ENCODE measurements at places on chromosomes 2 and 18.

GRCh38 chr2:209505410-209505809, 81.6 kb downstream of the MAP2 start:
- DNase-seq = no peak

GRCh38 chr2:396903-397302, 109.0 kb upstream of the ALKAL2 start:
- DNase-seq = no peak

- DNase-seq = no peak
Observed at GRCh38 chr2:190318931-190319554, 583 bp downstream of the HIBCH start.

DNA sequence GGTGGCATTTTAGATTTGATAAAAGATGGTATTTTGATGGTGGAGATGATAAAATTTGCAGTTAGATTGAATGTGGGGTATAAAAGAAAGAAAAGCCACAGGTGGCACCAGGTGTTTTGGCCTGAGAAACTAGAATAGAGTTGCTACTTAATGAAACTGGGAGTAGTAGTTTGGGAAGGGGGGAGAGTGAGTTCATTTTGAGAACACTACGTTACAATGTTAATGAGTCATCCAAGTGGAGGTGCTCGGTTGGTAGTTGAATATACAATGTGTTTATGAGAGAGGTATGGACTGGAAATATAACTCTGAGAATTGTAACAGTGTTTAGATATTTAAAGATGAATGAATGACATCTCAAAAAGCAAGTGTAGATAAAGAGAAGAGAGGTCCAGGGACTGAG, 26.4 kb downstream of the EPG5 start:
- no peak for DNase-seq

DNA sequence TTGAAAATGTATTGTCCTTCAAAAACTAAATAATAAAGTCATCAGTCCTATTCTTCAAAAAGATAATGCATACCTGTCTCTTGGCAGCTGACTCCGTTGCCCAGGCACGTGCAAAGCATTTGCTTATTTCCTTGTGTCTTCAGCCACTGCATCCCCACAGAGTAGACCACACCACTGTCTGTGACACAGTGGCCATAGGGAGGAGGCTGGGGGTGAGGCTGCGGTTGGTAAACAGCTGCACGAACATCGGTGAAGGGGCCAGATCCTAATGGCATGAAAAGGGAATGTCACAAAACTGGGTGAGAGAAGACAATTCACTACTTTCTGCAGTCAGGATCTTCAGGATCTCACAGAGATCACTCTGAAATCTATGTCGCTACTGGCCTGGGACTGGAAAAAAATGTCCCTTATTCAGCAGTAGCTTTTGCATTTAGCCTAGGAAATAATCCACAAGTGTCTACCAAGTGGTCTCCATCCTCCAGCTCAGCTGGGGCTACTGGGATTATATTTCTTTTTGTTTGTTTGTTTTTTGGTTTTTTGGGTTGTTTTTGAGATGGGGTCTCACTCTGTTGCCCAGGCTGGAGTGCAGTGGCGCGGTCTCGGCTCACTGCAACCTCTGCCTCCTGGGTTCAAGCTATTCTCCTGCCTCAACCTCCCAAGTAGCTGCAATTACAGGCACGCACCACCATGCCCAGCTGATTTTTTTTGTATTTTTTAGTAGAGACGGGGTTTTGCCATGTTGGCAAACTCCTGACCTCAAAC, 10.7 kb downstream of the FN1 start:
- peak; percentile 73 for DNase-seq

- DNase-seq = peak; percentile 78
Observed at GRCh38 chr2:205885492-205886099, 200.4 kb downstream of the INO80D start.

DNA sequence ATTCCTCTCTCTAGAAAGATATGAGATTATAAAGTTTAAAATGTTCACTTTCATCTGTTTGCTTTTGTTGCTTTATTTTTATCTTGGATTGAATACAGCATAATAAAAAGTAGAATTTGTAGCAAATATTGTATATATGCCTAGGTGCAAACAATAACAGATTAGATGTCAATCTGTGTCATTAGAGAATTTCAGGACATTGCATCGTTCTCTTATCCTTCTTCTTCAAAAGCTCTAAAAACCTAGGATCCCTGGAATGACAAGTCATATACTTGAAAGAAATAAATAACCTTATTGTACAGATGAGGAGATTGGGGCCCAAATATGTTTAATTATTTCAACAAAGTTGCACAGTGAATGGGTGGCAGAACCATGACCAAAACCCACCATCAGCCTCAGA, 102.8 kb upstream of the BZW1 start:
- DNase-seq = no peak

- no peak for DNase-seq
Observed at GRCh38 chr2:218984239-218985020, 554 bp downstream of the FEV start.

DNA sequence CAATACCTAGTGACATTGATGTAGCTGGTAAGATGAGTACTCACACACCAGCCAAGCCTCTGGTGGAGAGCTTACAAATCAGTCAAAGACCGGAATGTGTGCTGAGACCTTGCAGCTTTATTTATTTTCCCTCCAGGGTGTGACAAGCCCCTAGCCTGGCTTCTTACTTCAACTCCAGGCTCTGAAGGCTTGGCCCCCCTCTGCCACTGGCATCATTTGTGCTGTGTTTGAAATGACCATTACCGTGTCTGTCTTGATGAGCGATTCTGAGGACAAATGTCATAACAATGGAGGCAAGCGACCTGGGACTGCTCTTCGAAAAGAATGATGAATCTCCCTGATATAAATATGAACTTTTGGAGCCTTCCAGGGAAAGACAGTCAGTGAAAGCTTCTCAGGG, 749.9 kb upstream of the HS6ST1 start:
- DNase-seq = no peak

DNA sequence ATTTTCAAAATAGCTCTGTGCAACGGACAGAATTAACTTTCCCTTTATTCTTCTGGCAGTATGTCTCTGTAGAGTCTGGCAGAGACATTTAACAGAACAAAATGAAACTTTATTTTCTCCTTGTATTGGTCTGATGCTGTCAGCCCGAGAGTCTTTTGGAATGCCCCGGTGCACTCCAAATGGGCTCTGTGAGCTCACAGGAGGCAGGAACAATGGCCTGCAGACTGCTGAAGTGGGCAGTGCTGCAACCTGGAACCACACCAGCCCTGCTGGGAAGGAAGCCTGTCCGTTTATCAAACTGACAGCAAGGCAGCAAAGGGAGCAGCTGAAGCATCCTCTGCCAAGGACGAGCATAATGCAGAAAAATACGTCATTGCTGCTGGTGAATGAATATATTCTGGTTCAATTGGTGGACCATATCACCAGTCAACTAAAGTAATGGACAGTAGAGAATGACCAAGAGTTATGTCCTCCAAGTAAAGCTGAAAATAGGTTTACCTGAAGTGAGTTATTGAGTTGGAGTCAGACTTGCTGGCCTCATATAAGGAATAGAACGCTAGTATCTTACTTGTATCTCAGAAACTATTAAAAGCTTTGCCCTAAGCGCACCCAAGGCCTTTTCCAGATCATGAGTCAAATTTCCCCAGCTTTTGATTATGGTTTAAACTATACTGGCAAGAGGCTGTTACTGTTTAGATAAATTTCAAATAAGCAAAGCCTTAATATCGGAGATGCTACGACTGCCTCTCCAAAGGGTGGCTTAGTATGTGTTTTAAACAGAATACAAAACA, 207.6 kb upstream of the TANK start:
- DNase-seq = peak; percentile 75

GRCh38 chr2:85777441-85777861, 23.7 kb downstream of the ATOH8 start:
- peak; percentile 69 for DNase-seq

- no peak for DNase-seq
Observed at GRCh38 chr2:129791712-129792111, 187.8 kb upstream of the RAB6C start.

DNA sequence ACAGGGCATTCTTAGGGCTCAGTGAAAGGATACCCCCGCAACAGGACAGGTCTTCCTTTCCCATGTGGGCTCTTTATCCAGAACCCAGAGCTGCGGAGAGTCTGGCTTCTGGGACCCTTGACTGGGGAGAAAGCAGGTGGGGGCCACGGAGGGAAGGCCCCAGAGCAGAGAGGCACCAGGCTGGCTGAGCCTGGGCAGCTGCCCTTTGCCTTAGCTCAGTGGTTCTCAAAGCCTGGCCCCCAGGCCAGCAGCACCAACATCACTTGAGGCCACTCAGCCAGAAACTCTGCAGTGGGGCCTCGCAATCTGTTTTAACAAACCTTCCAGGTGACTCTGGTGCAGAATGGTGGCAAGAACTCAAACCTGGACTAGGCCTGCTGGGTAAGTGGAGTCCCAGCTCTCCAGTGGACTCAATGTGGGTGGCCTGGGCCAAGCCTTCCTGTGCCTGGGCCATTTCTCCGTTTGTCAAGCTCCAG, 1.6 kb upstream of the TMEM37 start:
- no peak for DNase-seq

GRCh38 chr2:27754831-27755230, 16.7 kb upstream of the MRPL33 start:
- no peak for DNase-seq

- no peak for DNase-seq
Observed at GRCh38 chr2:26911911-26912861, 58.3 kb upstream of the MAPRE3 start.

- no peak for DNase-seq
Observed at GRCh38 chr2:158496986-158497385, 40.2 kb downstream of the PKP4 start.

DNA sequence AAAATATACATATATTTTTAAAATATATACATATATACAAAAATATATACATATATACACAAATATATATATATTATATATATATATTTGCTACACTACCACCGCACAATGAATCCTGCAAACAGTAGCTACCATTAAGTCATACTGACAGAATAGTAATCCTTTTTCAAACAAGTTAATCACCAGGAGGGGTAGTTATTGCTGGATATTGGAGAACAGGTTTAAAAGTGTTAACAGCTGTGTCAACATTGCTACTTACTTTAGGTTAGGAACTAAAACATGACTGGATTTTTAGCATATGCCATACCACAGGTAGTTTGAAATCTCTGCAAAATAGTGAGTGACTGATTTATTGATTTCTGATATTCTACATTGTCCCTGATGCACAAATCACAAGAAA, 529.1 kb upstream of the CDH7 start:
- DNase-seq = no peak

DNA sequence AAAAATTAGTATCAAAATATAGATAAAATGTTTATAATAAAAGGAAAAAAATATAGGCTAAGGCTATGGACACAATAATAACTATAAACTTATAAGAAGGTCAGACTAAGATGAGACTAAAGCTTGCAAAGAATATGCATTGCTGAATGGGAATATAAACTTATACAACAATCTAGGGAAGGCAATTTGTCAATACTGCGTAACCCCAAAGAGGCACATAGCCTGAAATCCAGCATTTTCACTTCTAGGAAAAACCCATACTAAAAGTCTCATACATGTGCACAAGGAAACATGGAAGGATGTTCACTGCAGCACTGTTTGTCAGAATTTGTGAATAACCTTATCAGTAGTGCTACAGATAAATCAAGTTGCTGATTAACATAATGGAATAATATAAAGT, 45.5 kb downstream of the FANCL start:
- DNase-seq = peak; percentile 14

- DNase-seq = peak; percentile 81
Observed at GRCh38 chr2:217370391-217370790, 510.5 kb upstream of the TNP1 start.

DNA sequence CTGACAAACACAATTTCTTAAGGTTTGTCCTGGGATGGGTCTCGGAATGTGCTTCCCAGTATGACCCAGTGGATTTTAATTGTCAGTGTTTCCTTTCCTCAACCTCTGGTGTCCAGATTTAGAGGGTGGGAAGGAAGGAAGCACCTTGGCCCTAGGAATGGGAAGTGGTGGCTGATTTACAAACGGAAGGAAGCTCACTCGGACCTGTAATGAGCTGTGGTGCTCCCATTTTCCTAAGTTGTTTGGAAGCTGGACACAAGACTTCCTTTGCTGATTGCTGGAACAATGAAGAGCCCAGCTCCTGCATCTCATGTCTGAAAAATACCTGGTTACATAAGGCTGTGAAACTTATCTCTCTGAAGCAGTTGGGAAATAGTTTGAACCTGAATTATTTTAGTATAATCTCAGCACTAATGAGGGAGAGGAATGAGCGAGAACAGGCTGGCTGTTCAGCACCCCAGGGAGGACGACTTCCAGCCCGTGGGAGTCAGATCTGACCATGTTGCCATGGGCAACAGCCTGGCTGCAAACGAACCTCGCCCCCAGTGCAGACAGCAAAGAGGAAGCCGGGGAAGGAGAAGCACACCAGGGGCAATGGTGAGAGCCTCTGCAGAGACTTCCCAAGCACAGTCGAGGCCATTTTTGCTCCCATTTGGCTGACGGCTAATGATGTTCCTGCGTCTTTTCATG, 74.4 kb upstream of the ASB18 start:
- peak; percentile 34 for DNase-seq

- no peak for DNase-seq
Observed at GRCh38 chr2:186714611-186715010, 20.8 kb downstream of the FAM171B start.

DNA sequence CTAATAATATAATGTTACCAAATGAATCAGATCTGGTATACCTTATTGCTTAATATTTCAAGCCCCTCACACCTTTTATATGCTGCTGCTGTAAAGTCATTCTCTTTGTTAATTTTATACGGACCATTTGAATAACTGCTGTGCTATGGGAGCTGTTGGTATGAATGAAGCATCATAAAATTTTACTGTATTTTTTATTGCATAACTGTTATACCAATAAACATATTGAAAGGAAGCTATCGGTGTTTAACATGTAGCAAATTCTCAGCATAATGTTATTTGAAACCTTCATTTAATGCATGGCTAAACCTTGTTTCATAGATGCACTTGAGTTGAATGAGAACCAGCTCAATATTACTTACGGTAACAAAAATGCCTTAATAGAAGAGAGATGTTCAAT, 1040.3 kb downstream of the SOCS6 start:
- DNase-seq = no peak

GRCh38 chr18:9825571-9826073, 60.2 kb upstream of the TXNDC2 start:
- peak; percentile 97 for DNase-seq

- peak; percentile 14 for DNase-seq
Observed at GRCh38 chr2:227016894-227017293, 147.1 kb downstream of the COL4A4 start.

DNA sequence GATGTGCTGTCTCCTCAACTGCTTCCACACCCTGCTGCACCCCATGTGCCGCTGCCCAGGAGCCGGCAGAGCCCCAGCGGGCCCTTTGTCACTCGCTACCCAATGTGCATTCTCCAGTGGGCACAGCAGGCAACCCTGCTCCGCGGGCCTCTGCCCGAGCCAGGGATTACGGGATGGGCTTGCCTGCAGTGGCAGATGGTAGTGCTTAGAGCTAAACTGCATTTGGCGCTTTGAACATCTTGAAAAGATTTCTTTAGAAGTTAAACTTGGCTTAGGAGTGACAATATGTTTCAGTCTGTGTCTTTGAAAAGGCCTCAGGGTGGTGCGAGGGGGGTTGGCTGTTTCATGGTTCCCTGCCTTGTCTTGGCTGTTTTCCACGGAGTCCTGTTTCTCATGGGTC, 84.0 kb upstream of the BOD1L2 start:
- no peak for DNase-seq

- no peak for DNase-seq
Observed at GRCh38 chr18:78228974-78229373, 750.6 kb upstream of the SALL3 start.

GRCh38 chr2:144237830-144238627, 281.9 kb downstream of the ZEB2 start:
- DNase-seq = no peak

All from fibroblast of mammary gland (primary cell).